ENCODE measurements at places on chromosomes 4 and X.

DNA sequence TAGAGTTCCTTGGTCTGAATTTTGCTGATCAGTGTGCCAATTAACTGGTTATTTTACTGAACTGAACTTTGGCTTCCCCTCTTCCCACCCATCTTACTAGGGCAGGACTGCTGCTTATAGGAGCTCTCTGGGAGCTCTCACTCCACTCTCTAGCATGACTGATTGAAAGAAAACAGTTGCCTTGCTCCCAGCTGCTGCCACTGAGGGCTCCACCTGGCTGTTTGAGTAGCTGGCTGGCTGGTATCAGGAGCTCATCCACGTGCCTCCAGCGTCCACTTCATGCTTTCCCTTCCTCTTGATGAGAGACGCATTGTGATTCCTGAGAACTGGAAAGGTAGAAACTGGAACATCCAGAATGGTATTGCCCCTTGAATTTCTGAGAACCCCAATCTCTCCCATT is 73.0 kb upstream of the KLHL13 start:
- no peak for DNase-seq

- DNase-seq, result no peak
These were observed 8.1 kb downstream of the COQ2 start for GRCh38 chr4:83276299-83277040.

DNA sequence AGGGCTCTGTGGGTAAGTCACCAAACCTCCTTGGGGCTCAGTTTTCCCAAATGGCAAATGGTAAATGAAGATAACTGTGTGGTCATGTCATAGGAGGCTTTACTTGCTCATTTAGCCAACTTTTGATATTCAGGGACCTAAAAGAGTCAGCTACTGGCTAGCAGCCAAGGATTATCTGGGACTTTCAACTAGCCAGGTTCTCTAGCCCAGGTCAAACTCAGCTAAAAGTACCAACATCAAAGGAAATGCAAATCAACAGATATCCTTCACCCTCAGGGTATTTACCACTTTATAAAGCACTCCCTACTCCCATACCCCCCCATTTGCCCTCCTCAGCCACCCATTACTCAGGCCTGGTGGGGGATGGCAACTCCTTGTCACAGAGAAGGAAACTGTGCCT is 7.5 kb downstream of the AMER1 start:
- DNase-seq, result no peak

- no peak for DNase-seq
These were observed 47.0 kb upstream of the ARSJ start for GRCh38 chr4:114026447-114026846.

GRCh38 chrX:12824944-12825343 is 33.7 kb downstream of the PRPS2 start:
- no peak for DNase-seq

DNA sequence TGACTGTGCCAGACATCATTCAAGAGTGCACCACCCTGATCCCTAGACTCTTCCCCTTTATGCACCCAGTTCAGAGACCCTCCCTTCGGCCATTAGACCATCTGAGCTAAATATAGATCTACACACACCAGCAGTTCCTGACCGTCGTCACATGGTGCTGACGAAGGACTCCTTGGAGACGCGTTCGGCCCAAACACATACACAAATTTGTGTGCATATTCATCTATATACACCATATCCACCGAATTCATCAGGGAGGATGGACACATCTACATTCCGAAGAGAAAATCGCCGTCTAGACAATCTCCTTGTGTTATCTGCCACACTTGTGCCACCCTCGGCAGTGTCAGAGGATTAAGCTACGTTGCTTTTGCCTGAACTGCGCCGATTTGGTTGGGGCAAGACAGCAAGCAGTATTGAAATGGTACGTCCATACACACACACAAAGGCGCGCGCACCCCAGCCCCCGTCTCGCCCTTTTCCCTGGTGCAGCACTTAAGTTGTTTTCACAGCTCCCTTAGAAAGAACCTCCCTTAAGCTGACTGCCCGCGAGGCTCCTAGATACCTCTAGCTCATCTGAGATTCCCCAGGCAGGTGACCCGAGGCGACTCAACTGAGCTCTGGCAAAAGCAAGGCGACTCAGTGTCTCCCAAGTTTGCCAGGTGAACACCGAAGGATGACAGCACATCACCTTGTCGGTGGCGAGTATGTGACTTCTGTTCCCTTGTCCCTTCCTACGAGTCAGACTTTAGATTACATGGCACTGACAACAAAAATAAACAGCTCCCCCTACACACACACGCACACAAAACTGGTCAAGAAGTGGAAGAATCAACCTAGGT is 1.0 kb downstream of the RASGEF1B start:
- DNase-seq, result peak; percentile 17

DNA sequence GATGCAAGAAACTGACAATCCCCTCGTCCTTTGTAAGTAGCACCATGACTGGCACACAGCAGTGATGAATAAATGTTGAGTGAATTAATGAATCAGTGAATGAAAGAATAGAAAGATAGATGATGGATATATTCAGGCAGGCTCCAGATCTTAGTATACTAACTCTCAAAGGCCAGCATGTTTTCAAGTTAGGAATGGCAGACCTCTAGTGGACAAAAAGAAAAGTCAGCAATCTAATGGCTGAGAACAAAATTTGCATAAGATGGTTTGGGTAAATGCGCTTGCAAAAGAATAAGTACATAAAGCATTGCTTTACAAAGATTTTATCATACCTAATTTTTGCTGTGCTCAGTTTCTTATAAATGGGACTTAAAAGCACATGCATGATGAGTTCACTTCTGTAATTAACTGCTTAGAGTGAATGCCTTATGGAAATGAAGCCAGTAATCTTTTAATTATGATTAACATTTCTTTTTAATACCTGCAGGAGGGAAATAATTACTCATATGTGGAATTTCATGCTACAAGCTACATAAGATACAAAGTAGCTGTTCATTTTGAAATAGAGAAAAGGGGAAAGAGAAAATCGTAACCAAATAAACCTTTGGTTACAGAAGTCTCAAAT is 126.9 kb upstream of the GPRIN3 start:
- no peak for DNase-seq

- DNase-seq, result no peak
These were observed 21.2 kb upstream of the SLC25A31 start for GRCh38 chr4:127708985-127709384.

GRCh38 chr4:95551653-95552052 is 2.9 kb upstream of the UNC5C start:
- no peak for DNase-seq

GRCh38 chr4:108008721-108009120 is 19.0 kb downstream of the HADH start:
- no peak for DNase-seq

GRCh38 chrX:23784470-23785331 is 1.7 kb downstream of the SAT1 start:
- DNase-seq, result no peak

DNA sequence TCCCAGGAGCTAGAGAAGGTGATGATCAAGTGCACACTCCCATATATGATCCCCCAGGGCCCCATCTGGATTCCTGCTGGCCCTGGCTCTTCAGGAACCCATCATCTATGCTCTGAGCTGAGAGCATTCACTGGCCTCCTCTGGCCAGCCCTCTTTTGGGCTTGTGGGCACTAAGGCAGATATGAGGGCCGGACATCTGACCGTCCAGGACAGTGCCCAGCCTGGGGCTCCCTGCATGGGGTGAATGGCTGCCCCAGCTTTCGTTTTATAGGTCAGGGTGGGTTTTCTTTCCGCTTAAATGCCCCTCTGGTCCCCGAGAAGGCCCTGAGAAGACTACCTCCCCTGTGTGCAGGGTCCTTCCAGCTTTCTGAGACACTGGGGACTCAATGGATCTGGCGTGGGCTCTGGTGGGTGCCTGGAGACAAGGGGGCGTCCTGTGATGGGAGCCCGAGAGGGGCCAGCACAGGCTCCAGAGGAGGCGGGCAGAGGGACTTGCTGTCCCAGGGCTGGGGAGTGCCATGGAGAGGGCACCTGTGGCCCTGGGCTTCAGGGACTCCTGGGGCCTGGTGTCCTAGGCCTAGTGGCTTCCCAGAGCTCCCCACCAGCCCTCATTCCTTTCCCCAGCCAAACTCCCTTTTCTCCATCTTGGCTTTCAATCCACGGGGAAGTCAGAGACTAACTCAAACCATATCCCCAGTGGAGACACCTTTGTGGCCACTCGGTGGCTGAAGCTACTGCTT is 39.5 kb upstream of the GRPEL1 start:
- DNase-seq, result no peak

- DNase-seq, result no peak
These were observed 106.6 kb downstream of the CEP135 start for GRCh38 chr4:56055027-56055977.

DNA sequence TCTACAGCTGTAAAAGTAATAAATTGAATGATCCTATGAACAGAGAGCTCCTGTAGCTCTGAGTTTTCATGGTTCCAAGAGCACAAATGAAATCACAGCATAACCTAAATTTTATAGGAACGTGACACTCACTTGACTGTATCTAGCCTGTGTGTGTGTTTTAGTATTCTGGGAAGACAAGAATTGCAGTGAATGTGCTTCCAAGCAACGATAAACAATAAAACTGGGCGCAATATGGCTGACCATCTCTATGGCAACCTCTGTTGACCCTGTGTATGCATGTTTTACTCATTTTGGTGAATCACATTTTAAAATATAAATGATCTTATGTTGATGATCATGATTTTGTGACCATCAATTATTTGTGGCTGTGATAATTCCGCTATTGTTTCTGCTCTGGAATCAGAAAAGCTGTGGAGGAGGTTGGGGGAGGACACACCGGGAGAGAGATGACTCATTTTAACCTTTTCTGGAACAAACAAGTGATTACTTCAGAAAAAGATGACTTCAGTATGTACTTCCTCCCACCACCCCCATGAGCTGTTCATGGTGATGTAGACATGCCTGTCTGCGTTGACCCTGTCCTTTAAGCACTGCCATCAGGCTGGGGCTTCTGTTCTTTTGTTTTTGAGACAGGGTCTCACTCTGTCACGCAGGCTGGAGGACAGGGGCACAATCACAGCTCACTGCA is 31.8 kb downstream of the USP11 start:
- no peak for DNase-seq

- no peak for DNase-seq
These were observed 373 bp upstream of the INTS6L start for GRCh38 chrX:135520022-135520552.

GRCh38 chrX:19496711-19497110 is 18.6 kb downstream of the MAP3K15 start:
- no peak for DNase-seq

DNA sequence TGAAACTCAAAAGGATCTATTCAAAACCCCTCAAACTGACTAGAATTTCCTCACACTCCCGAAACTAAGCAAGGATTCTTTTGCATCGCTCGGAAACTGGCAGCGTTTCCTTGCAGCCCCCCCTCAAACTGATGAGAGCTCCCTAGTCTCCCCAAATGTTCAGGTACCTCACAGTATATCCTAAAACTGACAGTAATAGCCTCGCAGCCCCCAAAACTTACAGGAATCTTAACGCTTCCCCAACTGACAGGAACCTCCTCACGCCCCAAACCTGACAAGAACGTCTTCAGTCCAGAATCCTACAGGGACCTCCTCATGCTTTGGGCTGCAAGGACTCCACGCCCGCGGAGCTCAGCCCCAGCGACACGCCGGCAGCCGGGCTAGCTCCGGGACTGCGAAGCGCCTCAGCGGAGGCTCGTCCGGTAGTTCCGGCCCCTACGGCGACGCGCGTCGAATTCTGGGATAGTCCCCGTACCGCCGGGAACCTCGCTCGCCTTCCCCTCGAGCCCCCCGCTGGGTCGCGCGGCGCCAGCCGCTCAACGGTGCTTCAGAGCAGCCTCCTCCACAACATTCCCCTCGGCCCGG is 640 bp downstream of the PHF8 start:
- peak; percentile 13 for DNase-seq

- DNase-seq, result no peak
These were observed 500.2 kb downstream of the STIM2 start for GRCh38 chr4:27360790-27361267.

GRCh38 chr4:67120369-67120768 is 424.9 kb downstream of the CENPC start:
- DNase-seq, result no peak

All from activated T-cell treated with anti-CD3 and anti-CD28 coated beads for 48 hours (primary cell).